ENCODE measurements at places on chromosomes 5 and 9.

DNA sequence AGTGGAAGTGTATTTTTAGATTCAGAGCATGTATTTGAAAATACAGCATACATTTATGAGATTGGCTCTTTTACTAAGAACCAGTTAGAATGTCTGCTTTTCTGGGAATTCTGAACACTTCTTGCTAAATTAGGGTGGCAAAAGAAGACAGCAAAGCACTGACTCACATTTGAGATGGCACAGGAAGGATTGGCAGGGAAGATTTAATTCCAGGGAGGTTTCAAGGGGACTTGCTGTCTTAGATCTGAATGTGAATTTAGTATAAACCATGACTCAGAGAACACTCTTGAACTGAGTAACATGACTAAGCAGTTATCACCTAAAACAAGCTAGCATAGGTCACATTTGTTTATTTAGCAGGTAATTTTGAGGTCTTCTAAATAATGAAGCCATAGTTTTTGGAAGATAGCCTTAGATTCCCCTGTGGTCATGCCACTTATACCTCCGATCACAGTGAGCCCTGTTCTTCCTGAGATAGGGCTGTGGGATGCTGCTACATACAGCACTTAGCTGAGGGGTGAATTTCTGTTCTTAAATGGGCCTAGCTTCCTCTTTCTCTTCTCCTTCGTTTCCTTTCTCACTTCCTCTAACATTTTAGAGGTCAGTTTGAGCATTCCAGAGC lies 173.8 kb downstream of the PCSK1 start:
- DNase-seq: no peak

GRCh38 chr5:91264311-91265051 lies 118.6 kb downstream of the ARRDC3 start:
- DNase-seq: no peak

DNA sequence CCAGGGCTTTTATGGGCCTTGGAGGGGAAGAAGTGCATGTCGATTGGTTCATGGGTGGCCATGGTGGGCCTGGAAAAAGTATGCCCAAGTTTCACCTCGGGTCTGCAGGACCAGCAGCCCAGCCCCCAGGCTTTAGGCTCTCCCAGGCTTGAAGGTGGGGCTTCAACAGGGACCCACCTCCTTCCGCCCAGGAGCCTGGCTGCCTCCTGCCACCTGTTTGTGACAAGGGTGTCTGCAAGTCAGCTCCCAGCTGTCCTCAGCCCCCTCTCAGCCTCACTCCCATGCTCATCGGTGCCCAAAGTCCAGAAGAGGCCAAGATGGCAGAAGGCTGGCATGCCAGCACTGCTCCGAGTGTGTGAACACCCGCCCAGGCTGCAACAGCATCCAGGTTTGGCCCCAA lies 1063.2 kb upstream of the ACO1 start:
- DNase-seq: no peak

GRCh38 chr5:170070556-170071412 lies 34.9 kb upstream of the FOXI1 start:
- DNase-seq: no peak

GRCh38 chr5:33311893-33312292 lies 128.9 kb upstream of the TARS1 start:
- DNase-seq: no peak

GRCh38 chr5:77301447-77301883 lies 91.0 kb downstream of the PDE8B start:
- no peak for DNase-seq

DNA sequence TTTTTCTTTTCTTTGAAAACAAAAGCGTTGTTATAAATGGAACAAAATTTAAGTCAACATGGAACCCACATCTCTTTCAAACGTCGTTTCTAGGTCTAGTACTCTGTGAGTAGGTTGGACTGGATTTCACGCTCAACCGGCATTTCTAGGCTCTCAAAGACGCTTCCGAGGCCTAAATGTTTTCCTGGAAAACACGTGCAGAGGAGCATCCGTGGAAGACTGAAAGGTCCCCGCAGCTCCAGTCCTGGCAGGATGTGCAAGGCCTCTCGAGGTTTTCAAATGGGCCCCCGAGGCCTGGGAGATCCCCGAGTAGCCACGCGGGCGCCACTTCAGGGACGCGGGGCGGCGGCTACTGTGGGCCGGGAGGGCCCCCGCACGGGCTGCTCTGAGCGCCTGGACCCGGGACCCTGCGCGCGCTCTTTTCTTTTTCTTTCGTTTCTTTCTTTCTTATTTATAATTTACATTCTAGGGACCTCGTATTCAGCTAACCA lies 4.2 kb upstream of the IRX2 start:
- DNase-seq: no peak

GRCh38 chr9:32957358-32957757 lies 44.1 kb downstream of the APTX start:
- no peak for DNase-seq

DNA sequence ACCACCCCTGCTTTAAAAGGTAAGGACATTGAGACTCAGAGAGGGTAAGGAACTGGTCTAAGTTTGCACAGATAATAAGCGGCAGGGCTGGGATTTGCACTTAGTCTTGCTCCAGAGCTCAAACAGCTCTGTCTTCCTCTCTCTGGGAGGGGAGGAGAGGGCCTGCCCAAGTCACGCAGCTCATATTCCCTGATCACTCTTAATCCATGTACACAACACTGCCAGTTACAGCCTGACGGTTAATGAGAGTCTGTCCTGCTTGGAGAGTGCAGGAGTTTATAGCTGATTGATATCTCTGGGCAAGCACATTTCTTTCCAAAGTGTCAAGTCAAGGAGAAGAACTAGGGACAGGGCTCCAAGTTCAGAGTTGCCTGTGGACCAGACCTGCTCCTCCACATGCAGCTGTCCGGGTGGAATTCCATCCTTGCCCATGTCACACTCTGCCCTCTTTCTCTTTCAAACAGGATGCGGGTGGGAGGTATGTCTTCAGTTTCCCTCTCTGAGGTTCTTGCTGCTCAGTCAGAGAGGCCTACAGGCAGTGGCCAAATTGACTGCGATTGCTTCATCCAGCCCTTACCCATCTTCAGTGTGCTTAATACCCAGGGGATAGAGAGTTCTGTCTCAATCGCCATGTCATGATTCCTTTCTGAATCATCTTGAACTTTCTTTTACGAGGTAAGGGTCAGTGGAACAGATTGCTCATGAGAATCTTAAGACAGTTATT lies 54.5 kb downstream of the GALNT12 start:
- no peak for DNase-seq

DNA sequence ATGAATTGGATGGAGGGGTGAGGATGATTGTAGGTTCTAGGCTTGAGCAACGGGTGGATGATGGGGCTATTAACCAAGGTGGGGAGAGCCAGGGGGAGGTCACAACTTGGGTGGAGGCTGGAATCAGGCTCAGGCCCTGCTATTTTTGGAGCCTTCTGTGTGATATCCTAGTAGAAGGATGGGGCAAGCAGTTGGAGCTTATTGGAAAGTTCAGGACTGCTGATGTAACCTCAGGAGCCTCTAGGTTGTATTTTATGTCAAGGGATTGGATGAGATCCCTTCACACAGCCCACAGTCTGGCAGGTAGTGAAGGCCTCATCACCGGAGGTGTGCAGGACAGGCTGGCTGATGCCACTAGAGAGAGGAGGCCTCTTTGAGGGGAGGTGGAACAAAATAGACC lies 11.2 kb upstream of the RPS14 start:
- no peak for DNase-seq

- peak; percentile 50 for DNase-seq
Observed at GRCh38 chr5:174311531-174312269, 266.2 kb downstream of the NSG2 start.
